GM12864 (cell line): ENCODE measurements at places on chromosomes 6 and 20.

GRCh38 chr20:63374504-63374903 is 13.4 kb upstream of the CHRNA4 start:
- no peak for DNase-seq

GRCh38 chr6:31935021-31935420 is 7.5 kb downstream of the C2 start:
- DNase-seq: no peak

DNA sequence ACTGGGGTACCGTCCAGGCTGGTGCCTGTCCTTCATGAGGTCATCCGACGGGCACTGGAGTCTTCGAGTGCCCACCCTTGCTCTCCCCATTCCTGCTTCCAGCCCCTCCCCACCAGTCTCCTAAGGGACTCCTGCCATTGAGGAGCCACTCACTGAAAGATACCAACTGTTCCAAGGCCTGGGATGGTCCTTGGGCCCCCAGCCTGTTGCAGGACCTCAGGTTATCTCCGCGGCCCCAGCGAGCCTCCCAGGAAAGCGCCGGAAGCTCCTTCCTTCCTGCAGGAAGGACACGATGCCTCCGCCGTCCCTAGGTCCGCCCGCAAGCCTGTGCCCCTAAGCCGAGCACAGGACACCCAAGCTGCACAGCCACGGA is 1.2 kb downstream of the NKAIN4 start:
- DNase-seq: no peak

DNA sequence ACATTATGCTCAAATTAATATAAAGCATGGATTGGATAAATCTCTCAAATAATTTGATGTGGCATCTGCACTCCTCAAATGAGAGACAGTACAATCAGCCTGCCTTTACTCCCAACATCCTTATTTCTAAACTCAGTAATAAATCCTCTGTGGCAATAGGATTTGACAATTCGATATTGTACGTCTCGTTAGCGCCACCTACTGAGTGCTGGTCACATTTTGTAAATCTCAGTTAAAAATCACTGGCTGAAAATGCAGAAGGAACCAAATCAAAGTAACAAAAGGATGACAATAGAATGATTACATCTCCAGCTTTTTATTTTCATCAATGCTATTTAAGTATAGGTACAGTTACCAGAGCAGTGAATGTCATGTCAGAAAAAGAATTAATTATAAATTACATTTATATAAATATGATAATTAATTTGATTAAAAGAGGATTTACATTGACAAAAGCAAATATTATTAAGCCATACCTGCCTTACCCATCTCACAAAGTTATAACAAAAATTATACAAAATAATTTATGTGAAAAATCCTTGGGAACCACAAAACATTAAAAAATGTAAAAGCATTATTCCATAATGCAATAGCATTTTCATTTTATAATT is 20.2 kb upstream of the GJE1 start:
- DNase-seq: peak; percentile 29

DNA sequence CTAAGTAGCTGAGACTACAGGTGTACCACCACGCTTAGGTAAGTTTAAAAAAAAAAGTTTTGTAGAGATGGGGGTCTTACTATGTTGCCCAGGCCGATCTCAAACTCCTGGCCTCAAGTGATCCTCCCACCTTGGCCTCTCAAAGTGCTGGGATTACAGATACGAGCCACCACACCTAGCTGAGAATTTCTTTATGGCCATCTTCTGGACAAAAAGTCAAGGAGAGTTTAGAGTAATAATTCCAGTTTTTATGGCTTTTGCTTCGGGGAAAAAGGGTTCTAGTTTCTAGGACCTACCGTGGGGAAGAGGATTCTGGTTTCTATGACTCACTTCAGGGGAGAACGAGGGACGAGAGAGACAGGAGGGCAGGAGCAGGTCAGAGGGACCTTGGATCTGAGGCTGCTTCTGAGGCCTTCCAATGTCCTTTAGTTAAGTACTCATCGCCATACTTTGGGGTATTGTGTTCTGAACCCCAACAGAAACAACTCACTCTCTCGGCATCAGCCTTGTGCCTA is 69.3 kb upstream of the IER3 start:
- no peak for DNase-seq

- no peak for DNase-seq
These were observed 575.2 kb upstream of the ADGRB3 start for GRCh38 chr6:68059899-68060298.

DNA sequence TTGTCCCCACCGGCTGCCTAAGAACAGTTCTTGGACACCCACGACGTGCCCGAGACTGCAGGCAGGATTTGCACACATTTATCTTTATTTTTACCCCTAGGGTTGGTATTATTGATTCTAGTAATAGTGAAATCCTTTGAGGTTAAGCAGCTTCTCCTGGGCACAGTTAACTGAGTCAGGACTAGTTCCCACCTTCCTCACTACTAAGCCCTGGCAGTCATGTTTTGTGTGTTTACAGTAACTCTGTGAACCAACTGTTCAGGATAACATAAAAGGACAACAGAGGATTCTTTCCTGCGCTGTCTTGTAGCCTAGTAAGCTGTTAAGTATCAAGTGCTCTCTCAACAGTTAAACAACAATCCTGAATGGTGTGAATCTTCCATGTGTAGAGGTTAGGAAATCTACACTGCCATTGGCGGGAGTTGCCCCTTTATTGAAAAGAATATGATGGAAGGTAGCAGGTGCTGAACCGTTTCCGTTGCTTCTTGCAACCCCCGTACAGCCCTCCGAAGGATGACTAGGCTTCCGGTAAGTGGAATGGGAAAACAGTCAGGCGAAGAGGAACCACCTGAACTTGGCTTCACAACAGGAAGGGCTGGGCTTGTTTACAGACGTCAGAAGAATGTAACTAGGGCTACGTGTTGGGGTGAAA is 979 bp upstream of the SOD2 start:
- DNase-seq: no peak

GRCh38 chr20:44217342-44218092 is 6.9 kb upstream of the OSER1 start:
- DNase-seq: peak; percentile 16

- DNase-seq: no peak
These were observed 16.8 kb upstream of the NAA20 start for GRCh38 chr20:20000211-20000968.

- no peak for DNase-seq
These were observed 136.4 kb upstream of the PTPN1 start for GRCh38 chr20:50373674-50374286.

- no peak for DNase-seq
These were observed 99.3 kb downstream of the PRND start for GRCh38 chr20:4820806-4821518.

- DNase-seq: no peak
These were observed 21.3 kb downstream of the ECI2 start for GRCh38 chr6:4114123-4114522.

DNA sequence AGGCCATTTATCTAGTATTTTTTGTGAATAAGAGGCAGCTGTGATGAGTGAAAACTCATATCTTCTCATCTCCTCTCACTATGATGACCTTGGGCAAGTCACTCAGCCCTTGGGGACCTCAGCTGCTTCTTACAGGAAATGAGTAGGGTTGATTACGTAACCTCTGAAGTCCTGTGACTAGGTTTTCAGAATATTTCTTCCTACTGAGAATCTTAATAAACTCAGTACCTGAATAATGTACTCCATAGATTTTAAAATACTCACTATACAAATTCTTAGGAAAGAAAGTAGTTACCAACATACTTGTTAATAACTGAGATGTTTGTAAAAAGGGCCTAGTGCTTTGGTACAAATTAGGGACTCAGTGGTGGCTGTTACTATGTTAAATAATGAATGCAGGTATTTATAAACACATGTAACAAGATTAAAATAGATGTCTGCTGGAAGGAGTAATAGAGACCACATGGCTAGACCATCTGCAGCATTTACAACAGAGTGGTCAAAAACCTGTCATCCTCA is 60.9 kb downstream of the RPRD1B start:
- peak; percentile 89 for DNase-seq

DNA sequence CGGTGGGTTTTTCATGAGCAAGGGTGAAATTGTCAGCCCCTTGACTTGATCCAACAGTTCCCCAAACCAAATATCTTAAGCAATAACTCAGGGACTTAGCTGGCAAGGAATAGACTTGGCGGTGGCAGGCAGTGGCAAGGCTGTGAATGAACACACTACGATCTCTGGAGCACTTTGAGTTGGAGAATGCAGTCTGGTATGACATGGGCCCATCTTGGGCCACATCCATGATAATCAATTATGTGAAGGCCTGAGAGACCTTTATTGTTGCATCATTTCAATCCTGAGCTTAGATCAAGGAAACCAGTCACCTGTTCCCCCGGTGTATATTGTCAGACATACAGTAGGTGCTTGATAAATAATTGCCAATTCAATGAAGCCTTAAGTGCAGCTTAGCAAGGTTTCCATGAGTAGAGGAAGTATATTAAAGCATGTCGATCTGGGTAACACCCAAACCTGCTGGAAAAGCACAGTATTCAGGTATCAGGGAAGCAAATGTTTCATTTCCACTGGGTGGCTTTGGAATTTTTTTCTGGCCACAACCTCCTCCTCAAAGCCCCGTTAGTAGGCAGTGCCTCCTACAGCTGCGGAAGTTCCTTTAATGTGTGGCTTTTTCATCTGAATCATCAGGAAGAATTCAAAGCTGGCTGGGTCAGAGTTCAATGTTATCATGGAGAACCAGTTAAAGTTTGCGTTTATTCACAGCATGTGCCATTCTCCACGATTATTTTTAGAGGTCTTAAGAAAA is 10.2 kb downstream of the CASS4 start:
- no peak for DNase-seq

GRCh38 chr6:44533421-44533820 is 145.9 kb downstream of the CDC5L start:
- no peak for DNase-seq

DNA sequence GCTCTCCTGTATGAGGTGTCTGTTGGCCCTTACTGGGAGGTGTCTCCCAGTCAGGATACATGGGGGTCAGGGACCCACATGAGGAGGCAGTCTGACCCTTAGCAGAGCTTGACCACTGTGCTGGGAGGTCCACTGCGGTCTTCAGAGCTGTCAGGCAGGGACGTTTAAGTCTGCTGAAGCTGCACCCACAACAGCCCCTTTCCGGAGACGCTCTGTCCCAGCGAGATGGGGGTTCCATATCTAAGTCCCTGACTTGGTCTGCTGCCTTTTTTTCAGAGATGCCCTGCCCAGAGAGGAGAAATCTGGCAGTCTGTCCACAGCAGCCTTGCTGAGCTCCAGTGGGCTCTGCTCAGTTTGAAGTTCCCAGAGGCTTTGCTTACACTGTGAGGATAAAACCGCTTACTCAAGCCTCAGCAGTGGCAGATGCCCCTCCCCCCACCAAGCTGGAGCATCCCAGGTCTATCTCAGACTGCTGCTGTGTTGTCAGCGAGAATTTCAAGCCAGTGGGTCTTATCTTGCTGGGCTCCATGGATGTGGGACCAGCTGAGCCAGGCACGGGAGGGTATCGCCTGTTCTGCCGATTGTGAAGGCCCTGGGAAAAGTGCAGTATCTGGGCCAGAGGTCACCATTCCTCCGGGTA is 36.3 kb upstream of the IBTK start:
- no peak for DNase-seq

- no peak for DNase-seq
These were observed 64.9 kb upstream of the BTBD3 start for GRCh38 chr20:11852811-11853210.

DNA sequence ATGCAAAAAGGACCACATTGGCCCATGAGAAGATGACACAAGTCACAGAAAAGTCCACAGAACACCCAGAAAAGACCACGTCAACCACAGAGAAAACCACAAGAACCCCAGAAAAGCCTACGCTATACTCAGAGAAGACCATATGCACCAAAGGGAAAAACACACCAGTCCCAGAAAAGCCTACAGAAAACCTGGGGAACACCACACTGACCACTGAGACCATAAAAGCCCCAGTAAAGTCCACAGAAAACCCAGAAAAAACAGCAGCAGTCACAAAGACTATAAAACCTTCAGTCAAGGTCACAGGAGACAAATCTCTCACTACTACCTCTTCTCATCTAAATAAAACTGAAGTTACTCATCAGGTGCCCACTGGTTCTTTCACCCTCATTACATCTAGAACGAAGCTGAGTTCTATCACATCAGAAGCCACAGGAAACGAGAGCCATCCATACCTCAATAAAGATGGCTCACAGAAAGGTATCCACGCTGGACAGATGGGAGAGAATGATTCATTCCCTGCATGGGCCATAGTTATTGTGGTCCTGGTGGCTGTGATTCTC is 11.2 kb downstream of the MUCL3 start:
- peak; percentile 37 for DNase-seq

GRCh38 chr6:35427851-35428321 is 24.3 kb upstream of the FANCE start:
- DNase-seq: no peak

DNA sequence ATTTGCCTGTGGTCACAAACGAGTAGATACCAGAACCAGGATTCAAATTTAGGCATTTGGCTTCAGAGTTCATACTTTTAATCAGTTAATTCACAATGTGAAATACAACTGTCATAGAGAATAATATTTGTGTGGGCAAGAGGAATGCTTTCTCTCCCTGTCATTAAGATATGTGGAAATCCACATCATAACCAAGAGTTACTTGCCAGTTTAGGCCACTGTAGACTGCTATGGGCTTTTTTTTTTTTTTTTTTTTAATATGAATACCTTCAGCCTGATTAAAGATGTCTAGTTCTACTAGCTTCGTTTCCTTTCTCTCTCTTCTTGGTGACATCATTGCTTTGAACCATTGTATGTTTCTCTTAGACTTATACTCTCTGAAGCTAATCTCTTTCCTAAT is 244.9 kb downstream of the ZFAND3 start:
- no peak for DNase-seq

GRCh38 chr6:35797837-35798526 is 859 bp upstream of the CLPS start:
- no peak for DNase-seq

DNA sequence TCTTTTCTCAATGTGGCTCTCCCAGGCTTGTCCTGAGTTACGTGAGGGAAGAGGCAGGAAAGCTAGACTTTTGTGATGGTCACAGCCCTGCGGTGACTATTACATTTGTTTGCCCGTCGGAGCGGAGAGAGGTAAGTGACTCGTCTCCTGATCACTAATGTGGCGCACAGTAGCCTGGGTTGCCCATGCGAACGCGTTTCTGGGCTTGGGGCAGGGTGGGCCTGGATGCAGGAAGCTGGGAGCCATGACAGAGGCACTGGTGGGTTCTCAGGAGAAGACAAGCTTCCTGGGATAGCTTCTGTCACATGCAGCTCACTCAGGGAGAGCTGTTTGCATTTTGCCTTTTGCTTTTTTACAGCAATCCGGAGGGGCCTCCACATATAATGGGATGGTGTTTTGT is 60.6 kb downstream of the IGF2R start:
- DNase-seq: no peak
